ENCODE measurements at places on chromosomes 6 and 20.
A peak's percentile ranks its signal among the peaks of the same experiment; 100 is the strongest.

GRCh38 chr6:124955108-124955856 is 7.0 kb upstream of the RNF217 start:
- DNase-seq, result no peak

DNA sequence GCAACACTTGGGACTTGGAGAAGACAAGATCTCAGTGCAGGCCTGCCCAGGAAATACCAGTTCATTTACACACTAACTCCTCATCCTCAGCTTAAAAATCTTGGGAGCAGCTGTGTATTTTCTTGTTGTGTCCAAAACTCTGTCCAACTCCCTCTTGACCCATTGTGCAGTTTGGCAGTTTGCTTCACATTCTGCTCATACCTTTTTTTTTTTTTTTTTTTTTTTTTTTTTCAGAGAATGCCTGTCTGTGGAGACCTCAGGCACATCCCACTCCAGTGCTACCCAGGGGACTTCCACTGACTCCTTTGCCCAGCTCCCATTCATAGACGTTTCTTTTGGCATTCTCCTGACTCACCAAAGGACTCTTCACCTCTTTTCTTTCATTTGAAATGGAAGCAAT is 265.8 kb upstream of the TCF21 start:
- DNase-seq, result no peak

GRCh38 chr6:134984821-134985220 is 34.9 kb upstream of the ALDH8A1 start:
- no peak for DNase-seq

GRCh38 chr6:56193846-56194245 is 53.5 kb downstream of the COL21A1 start:
- DNase-seq, result no peak

DNA sequence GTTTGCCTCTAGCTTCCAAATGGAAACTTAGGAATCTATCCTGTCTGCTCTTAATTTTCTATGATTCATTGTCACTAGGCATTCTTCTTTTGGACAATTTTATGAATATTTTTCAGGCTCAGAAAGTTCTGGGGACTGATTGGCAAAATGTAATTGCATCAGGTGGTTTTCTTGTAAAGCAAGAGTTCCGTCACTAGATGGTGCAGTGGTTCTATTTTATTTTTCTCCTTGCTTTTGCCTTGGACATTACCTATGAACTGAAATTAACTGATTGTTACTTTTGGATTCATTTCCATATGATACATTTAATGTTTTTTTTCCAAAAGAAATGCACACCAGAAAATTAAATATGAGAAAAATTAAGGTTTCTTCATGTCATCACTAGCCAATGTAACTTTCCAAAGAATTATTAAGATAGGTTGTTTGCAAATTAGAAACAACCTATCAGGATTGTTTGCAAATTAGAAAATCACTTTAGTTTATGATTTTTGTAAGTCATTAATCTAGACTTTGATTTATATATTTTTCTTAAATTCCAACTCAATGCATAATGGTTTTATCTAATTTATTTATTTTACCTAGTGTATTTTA is 48.0 kb downstream of the TMEM170B start:
- DNase-seq, result no peak

DNA sequence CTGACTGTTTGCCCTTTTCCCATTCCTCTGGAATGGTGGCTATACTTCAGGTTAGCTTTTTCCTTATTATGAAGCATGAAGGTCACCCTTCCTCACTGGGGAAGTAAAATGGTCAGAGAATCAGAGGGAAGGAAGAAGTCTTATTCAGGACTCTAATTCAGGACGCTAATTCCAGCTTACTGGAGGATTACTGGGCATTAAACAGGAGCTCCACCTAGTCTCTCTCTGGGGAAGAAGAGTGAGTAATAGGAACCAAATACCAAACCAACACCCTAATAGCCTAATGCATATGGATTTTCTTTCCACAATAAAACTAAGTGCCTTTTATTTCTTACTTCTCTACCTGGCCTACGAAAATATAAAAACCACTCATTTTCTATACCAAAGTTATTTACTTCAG is 10.1 kb downstream of the CRISP1 start:
- no peak for DNase-seq

- DNase-seq, result no peak
Measured at GRCh38 chr6:90719321-90720195, 132.7 kb upstream of the MAP3K7 start.

- no peak for DNase-seq
Measured at GRCh38 chr6:7150381-7151064, 42.8 kb downstream of the RREB1 start.

DNA sequence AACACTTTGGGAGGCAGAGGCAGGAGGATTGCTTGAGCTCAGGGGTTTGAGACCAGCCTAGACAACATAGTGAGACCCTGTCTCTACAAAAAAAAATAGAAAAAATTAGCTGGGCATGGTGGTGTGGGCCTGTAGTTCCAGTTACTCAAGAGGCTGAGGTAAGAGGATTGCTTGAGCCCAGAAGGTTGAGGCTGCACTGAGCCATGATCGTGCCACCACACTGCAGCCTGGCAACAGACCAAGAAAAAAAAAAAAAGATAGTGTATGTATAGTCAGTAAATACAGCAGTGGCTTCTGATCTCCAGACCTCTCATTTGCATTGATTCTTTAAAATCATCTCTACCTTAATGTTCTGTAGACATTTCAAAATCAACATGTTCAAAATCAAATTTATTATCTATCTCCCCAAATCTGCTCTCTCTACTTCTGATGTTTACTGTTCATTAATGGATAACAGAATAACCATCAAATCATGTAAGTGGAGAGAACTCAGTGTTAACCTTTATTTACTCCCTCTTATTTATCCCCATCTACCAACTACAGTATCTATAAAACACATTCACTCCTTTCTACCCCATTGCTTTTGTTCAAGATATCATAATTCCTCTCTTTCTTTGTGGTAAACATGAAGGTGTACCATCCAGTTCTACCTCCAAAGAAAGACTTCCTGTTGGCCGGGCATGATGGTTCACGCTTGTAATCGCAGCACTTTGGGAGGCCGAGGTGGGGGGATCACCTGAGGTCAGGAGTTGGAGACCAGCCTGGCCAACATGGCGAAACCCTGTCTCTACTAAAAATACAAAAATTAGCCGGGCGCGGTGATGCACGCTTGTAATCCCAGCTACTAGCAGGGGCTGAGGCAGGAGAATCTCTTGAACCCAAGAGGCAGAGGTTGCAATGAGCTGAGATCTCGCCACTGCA is 7.7 kb downstream of the PROCR start:
- DNase-seq, result no peak

- DNase-seq, result no peak
Measured at GRCh38 chr6:6781172-6781872, 192.8 kb downstream of the LY86 start.

- DNase-seq, result no peak
Measured at GRCh38 chr6:134447883-134448387, 130.0 kb upstream of the SGK1 start.

GRCh38 chr6:147262946-147263345 is 58.7 kb downstream of the STXBP5 start:
- no peak for DNase-seq

DNA sequence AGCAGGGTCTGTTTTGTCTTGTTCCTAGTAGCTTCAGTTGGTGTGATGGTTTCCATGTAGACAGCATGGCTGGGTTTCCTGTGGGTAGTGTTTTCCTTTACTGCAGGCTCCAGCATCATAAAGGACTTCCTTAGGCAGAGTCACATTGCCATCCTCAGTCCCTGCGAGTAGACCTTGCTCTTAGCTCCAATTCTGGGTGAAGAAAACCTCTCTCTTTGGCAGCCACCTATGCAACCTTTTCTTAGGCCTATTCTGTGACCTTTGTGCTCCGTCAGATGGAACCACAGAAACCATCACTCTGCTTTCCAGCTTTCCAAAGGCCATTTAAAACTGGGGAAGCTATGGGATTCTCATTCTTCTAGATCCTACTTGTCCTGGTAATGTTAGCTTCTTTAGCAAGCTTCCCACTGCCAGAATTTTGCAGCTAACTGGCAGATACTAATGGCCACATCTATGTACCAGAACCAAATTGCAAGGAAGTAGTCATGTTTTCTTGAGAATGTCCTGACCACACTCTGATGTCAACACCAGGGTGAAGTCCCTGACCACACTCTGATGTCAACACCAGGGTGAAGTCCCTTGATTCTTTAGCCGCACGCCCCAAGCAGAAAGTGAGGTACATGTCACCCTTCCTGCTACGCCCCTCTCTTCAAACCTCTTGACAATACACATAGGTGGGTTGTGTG is 646.6 kb upstream of the HS3ST5 start:
- no peak for DNase-seq

DNA sequence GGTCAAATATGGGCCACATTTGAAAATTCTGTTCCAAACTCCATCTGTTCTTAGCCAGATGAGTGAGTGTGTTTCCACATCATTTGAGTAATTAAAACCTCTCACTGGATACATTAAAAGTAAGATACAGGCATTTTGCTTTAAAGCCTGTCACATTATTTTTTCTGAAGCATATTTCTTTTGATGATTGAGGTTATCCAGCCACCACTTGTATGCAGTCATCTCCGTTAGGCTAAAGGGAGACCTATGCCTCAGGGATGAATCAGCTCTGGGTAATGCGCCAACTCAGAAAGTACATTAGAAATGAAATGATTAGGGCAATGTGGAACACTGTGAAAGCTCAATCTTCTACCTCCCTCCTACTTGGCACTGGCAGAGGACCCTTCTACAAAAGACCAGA is 90.7 kb downstream of the SNAP25 start:
- DNase-seq, result no peak

DNA sequence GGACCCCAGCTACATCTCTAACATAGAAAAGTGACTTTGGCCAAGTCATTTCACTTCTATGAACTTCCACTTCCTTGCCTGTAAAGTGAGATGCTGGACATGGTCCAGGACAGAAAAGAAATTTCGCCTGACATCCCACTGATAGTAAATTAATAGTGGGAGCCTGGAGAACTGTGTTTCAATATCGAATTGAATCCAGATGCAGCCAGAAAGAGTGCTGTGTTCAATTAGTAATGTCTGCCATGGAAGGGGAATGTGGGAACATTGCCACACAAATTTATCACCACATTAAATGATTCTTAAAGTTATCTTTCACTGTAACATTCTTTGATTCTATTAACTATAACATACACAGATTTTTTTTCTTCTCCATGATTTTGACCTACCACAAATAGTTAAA is 255.0 kb downstream of the HACE1 start:
- DNase-seq, result no peak

- peak; percentile 59 for DNase-seq
Measured at GRCh38 chr6:5135788-5136376, 50.7 kb downstream of the PPP1R3G start.

GRCh38 chr6:39280247-39280731 is 33.9 kb downstream of the KCNK17 start:
- DNase-seq, result no peak
